OCI-M1 (cell line): ENCODE measurements at places on chromosomes 11 and 22.

- DNase-seq: no peak
Measured at GRCh38 chr11:118427707-118428106, 8.6 kb upstream of the KMT2A start.

GRCh38 chr22:38788021-38788816 is 5.7 kb downstream of the DNAL4 start:
- DNase-seq: no peak

DNA sequence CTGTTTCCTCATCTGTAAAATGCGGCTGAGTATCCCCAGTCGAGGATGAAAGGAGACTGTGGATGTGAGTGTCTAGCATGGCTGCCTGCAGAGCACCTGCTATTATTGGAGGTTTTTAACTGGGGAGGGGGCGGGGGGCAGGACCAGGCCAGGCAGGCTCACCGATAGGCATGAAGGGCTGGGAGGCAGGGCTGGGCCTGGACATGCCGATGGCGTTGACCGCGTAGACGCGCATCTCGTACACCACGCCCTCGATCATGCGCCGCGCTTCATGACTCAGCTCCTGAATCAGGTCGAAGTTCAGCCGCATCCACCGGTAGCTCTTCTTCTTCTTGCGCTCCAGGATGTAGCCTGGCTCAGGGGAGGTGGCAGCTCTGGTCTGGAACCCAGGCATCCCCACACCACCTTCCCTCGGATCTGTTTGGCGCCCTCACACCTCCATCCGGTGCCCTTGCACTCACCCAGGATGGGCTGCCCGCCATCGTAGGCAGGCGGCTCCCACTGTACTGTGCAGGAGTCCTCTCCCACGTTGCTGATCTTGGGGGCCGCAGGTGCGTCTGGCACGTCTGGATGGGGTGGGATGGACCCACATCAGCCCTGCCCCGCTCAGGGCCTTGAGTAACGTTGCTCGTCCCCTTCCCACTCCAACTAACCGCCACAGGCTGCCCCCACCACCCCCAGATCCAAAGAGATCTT is 15.1 kb downstream of the MYBPC3 start:
- no peak for DNase-seq

- DNase-seq: peak; percentile 80
Measured at GRCh38 chr11:75851203-75851602, 36.2 kb downstream of the UVRAG start.

GRCh38 chr22:40426594-40427333 is 56.4 kb downstream of the SGSM3 start:
- DNase-seq: no peak

GRCh38 chr22:42281706-42282251 is 11.3 kb upstream of the TCF20 start:
- no peak for DNase-seq

DNA sequence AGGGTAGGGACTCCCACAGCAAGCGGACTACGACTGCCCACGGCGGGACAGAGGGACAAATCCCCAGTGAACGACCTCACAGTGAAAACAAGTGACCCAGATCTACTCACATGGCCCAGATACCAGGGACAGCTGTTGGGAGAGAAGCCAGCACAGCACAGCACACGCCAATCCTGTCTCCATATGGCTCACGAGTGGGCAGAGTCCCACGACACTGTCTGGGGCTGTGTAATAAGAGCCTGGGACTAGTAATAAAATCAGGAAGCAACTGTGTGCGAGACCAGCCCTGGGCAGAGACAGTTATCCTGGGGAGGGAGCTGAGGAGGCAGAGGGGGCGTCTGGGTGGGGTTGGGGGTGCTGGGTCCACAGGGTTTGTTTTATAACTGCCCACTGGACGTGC is 385.0 kb downstream of the CTTN start:
- DNase-seq: no peak

GRCh38 chr22:39907605-39908097 is 6.8 kb downstream of the GRAP2 start:
- no peak for DNase-seq

GRCh38 chr11:44072757-44073658 is 6.9 kb downstream of the ACCS start:
- no peak for DNase-seq

DNA sequence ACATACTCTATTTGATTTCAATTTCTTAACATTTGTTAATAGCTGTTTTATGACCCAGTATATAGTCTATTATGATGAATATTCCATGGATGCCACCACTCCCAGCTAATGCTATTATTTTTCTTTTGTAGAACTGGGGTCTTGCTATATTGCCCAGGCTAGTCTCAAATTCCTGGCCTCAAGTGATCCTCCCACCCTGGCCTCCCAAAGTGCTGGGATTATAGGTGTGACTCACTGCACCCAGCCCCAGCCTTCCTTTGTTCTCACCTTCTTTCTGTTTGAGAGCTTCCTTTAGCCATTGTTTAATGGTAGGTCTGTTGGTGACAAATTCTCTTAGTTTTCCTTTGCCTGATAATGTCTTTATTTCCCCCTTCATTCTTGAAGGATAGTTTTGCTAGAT is 52.9 kb upstream of the AMOTL1 start:
- no peak for DNase-seq

DNA sequence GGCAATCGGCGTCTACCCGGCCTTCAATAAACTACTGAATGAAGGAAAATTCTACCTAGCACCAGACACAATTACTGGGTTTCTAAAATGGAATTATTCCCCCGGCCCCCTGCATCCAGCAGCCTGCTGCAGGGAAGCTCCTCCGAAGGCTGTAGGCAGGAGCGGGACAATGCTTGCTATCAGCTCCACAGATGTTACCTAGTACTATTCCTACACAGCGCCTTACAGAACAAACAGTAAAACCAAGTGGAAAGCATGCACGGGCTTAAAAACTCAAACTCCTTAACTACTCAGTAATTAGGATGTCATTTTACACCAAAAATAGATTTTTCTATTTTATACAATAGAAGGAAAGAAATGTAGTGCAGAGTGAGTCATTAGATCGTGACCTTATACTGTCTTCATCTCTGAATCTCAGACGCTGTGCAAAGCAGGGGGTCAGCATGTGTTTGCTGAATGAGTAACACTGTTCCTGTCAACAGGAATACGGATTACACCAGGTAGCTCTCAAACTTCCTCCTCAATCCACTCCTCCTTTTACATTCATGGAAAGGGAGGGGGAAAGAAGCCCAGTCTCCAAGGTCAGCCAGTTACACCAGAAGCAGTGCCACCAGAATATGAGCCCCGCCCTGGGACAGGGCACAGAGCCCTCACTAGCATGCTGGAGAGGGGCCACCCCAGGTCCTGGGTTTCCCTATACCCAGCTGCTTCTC is 74.9 kb downstream of the PACSIN2 start:
- DNase-seq: no peak

GRCh38 chr11:103450241-103450640 is 341.0 kb downstream of the DYNC2H1 start:
- no peak for DNase-seq

- no peak for DNase-seq
Measured at GRCh38 chr22:19105867-19106802, 16.1 kb downstream of the DGCR2 start.

- no peak for DNase-seq
Measured at GRCh38 chr11:134071306-134071705, 2.4 kb downstream of the JAM3 start.

DNA sequence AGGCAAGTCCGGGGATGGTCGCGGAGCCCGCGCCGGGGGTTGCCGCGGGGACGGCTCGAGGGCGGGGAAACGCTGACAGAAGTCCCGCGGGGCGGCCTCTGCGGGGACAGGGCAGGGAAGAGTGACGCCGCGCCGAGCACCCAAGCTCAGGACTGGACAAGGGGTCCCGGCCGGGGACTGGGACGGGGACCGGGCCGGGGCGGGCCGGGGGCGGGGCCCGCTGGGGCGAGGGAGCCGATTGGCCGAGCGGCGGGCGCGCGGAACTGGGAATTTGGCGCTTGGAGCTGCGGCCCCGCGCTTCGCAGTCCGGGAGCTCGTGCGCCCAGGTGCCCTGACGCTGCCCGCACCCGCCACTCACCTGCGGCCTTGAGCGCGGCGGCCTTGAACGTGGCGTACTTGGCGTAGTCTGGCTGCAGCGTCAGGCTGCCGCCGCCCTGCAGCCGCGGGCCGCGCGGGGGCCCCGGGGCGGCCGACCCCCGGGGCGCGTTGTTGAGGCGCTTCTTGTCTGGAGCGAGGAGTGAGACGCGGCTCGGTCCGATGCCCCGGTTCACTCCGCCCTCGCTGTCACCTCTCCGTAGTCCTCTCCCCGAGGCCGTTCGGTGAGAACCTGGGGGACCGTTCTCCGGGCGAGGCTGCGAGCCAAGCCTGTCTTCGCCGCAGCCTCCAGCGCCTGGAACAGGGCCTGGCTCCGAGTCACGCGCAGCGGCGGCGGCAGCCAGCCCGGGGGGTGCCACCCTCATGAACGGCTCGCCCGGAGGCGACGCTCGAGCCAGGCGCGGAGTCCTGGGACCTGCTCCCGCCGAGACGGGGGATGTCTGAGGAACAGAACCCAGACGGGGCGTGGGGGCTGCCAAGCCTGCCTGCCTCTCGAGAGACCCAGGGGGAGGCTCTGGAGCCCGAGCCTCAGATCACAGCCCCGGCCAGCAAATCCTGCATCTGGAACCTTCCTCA is 4.5 kb downstream of the SHISA8 start:
- no peak for DNase-seq

DNA sequence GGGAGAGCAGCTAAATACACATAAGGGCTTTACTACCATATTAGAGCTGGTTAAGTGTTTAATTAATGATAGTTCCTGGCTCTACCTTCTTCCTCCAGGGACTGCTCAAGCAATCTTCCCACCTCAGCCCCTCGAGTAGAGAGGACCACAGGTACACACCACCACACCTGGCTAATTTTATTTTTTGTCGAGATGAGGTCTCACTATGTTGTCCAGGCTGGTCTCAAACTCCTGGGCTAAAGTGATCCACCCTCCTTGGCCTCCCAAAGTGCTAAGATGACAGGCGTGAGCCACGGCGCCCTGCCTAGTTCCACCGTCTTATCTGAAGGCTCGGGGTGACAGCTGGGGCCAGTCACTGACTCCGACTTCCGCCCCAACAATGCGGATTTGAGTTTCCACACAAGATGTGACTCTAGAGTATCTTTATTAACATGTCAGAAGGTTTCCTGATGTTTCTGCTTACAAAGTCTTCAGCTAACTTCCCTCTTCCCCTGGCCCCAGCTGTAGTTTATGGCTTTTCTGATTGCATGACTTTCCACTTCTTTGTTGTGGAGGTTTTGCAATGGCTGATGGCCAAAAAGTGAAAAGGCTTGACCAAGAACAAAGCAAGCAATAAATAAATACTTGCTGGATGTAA is 16.8 kb downstream of the TPST2 start:
- peak; percentile 61 for DNase-seq

DNA sequence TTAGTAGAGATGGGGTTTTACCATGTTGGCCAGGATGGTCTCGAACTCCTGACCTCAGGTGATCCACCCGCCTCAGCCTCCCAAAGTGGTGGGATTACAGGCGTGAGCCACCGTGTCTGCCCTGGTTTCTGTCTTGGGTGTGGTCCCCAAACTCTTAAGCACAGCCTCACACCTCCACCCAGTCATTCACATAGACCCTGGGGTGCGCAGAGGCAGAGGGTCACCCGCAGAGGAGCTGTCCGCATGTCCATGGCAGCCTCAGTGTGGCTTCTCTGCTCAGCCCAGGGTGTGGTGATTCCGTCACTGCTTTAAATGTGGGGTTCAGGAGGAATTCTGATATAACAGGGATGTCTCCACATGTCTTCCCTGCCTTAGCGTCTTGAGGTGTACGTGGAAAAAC is 48.5 kb upstream of the PRODH start:
- DNase-seq: no peak

DNA sequence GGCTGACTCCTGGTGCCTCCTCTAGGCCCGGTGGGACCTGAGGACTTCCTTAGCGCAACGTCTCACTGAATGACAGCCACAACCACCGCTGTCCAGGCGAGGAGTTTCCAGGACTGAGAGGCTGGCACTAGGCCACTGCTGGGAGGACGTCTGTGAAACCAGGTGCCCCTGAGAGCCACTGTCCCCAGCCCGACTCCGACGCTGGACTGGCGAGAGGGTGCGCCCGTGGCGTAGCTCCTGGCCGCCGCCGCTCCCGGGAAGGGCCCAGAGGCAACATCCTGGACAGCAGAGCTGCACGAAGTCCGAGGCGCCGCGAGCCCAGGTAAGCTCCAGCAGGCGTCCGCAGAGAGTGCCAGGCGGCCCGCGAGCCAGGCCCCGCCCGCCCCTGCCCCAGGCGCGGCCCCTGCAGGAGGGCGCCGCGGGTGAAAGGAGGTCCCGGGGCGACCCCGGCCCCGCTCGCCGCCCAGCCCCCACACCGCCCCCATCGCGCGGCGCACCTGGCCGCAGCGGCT is 525 bp downstream of the DGCR2 start:
- peak; percentile 62 for DNase-seq

GRCh38 chr22:27677905-27678458 is 123.6 kb downstream of the MN1 start:
- no peak for DNase-seq

- no peak for DNase-seq
Measured at GRCh38 chr11:87778357-87778756, 396.9 kb downstream of the RAB38 start.

DNA sequence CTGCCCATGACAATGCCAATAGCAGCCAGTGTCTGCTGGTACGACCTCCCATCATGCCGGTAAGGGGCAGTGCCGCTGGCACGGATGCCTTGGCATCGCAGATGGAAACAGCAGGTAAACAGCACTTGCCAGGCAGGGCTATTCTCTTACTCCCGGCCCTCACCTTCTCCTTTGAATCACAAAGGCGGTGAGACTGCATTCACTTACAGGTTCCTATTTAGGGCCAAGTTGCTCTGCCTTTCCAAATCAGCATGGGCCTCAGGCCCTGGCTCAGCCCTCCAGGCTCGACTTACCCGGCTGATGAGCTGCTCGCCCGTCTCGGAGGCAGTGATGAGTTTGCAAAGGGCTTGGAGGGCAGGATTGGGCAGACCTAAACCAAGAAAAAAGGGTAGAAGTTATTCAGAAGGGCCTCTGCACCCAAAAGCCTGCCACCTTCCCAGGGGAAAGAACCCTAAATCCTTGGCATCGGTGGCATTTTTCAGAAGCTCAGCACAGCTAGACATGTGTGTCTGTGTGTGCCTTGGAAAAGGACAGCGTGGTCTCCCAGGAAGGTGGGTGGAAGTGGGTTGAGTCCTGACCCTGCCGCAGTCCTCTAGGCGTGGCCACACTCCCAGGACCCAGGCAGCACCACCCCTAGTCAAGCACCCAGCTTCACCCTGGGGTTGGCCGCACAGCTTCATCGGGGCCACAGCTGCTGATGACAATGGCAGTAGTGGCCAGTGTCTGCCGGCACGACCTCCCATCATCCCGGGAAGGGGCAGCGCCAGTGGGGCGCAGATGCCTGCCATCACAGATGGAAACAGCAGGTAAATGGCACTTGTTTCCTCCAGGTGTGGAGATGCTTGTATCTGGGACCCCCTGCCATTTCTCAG is 73.5 kb upstream of the PITPNB start:
- DNase-seq: no peak
